Right renal pelvis (tissue), 4 donors: ENCODE measurements at places on chromosomes 12 and 14.

DNA sequence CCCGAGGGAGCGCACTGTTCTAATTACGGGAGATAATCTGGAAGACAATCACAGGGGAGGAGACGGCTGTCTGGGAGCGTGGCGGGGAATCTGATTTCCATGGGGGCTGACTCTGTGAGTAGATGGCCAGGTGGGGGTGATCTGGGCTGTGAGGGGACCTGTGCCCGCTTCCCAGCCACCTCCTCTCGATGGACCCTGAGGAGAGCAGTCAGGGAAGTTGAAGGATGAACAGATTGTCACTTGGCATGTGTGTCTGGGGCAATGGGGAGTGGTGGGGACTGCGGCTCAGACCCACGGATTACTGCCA lies 22.6 kb downstream of the GALNT9 start:
- no peak for DNase-seq

GRCh38 chr14:28113311-28113710 lies 653.3 kb upstream of the FOXG1 start:
- no peak for DNase-seq

- DNase-seq, result no peak
These were observed 90.1 kb downstream of the DRAM1 start for GRCh38 chr12:101967506-101967905.

- DNase-seq, result no peak
These were observed 205.7 kb downstream of the TTC8 start for GRCh38 chr14:89029961-89030694.

GRCh38 chr14:62663456-62663821 lies 381.8 kb downstream of the KCNH5 start:
- no peak for DNase-seq

GRCh38 chr12:31323391-31324115 lies 2.4 kb downstream of the SINHCAF start:
- no peak for DNase-seq
